ENCODE measurements at places on chromosomes 16 and 17.

DNA sequence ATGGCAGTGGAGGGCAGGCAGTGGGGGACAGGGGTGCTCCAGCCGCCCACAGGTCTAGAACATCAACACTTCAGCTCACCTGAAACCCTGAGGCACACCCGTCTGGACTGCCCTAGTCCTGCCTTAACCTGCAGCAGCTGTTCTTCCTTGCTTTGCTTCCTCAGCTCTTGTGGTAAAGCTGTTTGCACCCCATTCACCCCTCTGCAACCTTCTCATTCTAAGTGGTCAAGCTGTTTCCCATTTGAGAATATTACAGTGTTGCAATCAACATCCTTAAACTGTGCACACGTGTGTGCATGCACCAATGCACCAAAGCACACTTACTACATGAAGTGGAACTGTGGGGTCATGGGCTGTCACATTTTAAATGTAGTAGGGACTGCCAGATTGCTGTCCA lies 32.4 kb downstream of the SCNN1B start:
- no peak for DNase-seq

- no peak for DNase-seq
Observed at GRCh38 chr16:9817586-9817985, 364.6 kb downstream of the GRIN2A start.

GRCh38 chr17:29734640-29735039 lies 111.9 kb upstream of the CORO6 start:
- DNase-seq: no peak

DNA sequence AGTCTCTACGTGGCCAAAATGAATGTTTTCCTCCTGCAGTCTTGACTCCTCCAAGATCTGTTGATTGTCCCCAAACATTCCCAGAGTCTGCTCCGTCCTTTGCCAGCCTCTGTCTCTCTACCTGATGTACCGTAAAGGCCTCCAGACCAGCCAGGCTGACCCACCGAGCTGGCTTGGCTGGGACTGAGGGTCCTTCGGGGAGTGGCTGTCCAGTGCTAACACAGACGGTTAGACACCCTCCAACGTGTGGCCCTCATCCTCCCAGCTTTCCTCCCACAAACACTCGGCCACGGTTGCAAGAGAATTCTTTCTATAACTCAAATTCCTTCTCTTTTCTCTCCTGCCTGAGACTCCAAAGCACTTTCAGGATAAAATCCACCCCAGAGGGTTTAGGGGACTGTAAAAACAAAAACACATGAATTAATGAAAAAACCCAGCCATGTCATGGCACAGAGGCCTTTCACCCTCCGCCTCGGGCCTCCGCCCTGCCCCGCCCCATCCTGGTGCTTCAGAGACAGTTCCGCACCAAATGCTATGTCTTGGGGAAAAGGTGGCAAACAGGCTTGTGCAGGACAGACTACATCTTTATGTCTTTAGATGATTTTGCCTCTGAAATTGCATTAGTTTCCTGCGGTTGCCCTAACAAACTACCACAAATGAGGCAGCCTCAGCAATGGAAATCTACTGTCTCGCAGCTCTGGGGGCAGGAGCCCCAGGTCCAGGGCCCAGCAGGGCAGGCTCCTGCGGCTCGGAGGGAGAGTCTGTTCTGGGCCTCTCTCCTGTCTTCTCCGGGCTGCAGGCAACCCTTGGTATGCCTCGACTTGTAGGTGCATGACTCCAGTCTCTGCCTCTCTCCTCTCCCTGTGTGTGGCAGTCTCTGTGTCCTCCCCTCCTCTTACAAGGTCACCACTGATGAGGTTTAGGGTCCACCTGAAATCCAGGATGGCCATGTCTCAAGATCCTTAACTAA lies 72.5 kb upstream of the CBX4 start:
- DNase-seq: no peak

GRCh38 chr17:71224824-71225575 lies 895.8 kb upstream of the SOX9 start:
- no peak for DNase-seq

DNA sequence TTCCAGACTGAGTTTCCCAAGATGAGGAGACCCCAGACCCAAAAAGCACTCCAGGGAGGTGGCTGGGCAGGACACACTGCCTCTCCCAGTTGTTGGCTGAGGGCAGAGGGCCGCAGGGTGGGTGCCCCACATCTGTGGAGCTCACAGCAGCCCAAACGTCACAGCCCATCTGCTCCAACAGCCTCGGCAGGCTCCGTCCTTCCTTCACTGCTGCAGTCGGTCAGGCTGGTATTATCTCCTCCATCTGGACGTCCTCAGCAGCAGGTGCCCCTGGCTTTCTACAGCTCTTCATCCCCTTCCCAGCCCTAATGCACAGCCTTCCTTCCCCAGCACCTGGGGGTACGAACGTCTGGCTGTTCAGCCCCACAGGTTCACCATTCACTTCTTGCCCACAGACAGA lies 55.2 kb downstream of the PRMT7 start:
- DNase-seq: no peak

GRCh38 chr17:6473128-6473767 lies 29.0 kb downstream of the PIMREG start:
- peak; percentile 42 for DNase-seq

GRCh38 chr17:21253646-21254441 lies 634 bp upstream of the NATD1 start:
- no peak for DNase-seq

- no peak for DNase-seq
Observed at GRCh38 chr16:74073456-74073855, 223.2 kb upstream of the PSMD7 start.

DNA sequence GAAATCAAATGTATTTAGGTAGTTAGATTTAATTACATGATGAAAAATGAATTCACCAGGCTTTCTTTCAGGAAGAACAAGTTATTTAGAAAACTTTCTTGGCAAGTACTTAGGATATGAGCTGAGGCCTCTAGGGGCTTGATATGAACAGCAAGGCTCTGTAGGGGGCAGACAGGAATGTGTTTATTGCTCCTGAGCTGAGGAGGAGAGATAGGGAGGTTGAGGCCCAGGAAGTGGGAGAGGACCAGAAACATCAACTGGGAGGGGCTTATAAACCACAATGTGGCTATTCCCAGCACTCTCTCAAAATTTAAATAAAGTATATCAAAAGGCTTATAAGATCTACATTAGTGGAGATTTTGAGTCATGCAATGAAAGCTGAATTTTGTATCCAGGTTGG lies 154.0 kb upstream of the MAF start:
- DNase-seq: no peak

- no peak for DNase-seq
Observed at GRCh38 chr17:72553051-72553755, 432.4 kb downstream of the SOX9 start.

DNA sequence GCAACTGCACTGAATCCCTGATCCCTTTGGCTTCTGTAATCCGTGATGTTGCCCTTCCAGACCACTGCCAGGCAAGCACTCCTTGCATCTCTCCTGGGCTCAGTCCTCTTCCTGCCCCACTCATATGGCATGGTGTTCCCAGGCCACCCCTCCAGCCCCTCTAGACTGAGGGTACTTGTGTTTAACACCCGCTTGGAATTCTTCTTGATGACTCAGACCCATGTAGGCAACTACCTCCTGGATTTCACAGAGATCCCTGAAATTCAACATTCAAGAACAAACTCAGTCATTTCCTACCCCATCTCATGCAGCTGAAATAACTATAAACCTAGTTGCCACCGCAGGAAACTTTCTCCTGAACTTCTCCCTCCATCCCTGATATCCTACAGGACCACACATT lies 541.9 kb upstream of the CDH11 start:
- no peak for DNase-seq

DNA sequence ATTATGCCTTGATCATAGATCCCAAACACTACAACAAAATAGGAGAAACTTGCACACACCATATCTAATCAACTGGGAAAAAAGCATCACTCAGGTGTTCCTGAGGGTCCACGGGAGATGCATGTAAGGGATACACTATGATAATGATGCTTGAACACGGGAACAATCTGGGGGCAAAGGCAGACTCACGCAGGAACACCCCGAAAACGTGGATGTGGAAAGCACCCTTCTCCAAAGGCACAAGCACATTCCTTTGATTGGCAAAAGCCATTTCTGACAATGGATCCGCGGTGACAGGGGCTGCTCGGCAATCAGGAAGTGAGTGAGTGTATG lies 1.3 kb downstream of the ZNF652 start:
- DNase-seq: no peak

GRCh38 chr17:80860101-80860671 lies 131.5 kb upstream of the CHMP6 start:
- DNase-seq: no peak

DNA sequence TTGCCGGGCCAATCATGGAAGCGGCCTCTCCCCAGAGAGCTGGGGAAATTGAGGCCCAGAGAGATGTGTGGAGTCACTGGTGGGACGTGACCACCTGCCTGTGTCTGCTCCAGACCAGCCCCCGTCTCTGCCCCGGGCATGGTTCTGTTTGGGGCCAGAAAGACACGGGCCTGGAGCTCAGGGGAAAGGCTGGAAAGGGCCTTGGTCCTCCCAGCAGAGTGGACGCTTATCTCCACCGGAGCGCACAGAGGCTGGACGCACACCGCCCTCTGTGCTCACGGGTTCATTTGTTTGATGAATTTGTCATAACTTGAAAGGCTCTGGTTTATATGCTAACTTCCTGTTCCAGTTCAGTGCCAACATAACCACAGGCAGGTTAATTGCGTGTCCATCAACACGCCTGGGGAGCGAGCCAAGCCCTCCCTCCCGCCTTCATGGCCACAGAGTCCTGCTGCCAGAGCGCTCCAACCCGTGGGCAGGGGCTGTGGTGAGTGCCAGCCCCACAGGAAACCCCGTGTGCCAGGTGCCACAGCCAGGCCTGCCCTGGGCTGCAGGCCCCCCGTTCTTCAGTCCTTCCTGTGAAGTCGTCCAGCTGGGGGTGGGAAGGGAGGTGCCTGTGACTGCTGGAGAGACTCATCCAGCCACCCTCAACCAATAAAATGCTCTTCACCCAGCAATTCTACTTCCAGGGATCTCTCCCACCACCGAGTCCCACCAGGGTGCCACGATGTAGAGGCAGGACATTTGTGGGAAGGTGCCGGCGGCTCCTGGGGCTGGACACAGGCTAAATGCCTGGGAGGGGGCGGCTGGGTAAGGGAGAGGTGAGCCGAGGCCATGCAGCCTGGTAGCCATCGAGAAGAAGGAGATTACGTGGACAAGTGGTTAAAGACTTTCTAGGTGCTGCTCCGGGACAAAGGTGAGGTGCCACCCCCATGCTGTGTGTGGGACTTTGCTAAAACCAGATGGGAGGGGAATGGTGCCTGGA lies 29.4 kb upstream of the BAHCC1 start:
- DNase-seq: no peak

- DNase-seq: no peak
Observed at GRCh38 chr16:2484898-2485508, 10.1 kb downstream of the TBC1D24 start.

- DNase-seq: no peak
Observed at GRCh38 chr17:73637866-73638265, 6.4 kb downstream of the SDK2 start.

- no peak for DNase-seq
Observed at GRCh38 chr16:7236824-7237410, 95.7 kb upstream of the RBFOX1 start.

DNA sequence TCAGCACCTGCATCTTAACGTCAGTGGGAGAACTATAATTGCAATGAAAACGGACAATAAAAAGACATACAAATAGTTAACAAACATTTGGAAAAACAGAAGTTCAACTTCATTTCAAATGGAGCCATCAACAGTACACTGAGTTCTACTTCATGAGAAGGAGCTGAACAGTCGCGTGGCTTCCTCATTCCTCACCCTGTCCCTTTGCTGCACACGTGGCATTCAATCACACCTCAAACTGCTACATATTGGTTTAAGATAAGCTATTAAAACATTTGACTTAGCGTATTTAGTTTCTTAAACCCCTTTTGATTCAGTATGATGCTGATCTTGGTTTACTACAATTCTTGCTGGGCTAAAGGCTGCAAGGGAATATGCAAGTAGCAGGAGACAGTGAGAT lies 76.8 kb downstream of the CDK5R1 start:
- DNase-seq: no peak

DNA sequence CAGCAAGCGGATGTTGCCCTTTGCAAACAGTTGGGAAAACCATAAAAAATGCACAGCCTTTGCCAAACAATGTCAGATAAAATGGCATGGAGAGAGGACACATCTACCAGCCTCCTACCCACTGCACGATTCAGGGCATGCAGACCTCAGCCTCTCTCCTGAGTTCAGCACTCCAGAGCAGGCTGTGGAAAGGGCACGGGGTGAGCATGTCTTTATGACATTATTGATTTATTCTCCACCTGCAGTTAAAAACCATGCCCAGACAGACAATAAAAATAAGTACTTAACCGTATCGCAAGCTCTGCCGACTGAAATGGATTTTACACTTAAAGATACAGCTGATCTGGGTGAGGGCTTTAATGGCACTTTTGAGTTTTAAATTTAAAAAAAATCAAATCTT lies 127.1 kb downstream of the MAF start:
- DNase-seq: no peak

GRCh38 chr16:56370185-56370874 lies 55.0 kb downstream of the AMFR start:
- DNase-seq: no peak

GRCh38 chr17:50218771-50219315 lies 17.4 kb upstream of the COL1A1 start:
- DNase-seq: no peak
